CD8-positive, alpha-beta memory T cell (primary cell): ENCODE measurements at places on chromosomes 16 and 17. TPM values are rescaled to one million over a fixed set of nuclear protein-coding genes. Genes with fewer than 3 reads are reported as not detected.

- H3K4me1 ChIP-seq = no peaks in the 10 kb centered on the region
- H3K27ac ChIP-seq = no peak overlapping the region
- no peak overlapping the region for H3K4me3 ChIP-seq
Measured at GRCh38 chr17:57962279-57963148, 7.3 kb upstream of the CUEDC1 start.

DNA sequence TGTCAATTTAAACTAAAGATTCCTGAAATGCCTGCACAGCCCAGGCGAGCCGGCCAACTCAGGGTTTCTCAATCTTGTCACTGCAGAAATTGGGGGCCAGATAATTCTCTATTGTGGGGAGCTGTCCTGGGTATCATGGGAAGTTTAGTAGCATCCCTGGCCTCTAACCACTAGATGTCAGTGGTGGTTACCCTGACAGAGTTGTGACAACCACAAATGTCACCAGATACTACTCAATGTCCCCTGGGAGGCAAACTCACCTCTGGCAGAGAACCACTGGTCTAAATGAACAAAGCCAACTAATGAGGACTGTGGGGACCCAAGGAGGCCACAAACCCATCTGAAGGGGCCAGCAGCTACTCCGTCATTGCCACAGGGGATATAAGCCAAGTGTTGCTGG is 90.9 kb downstream of the MYH11 start:
- H3K27ac ChIP-seq = no peak overlapping the region
- peak; percentile 17 for DNase-seq
- no peak overlapping the region for H3K4me3 ChIP-seq
- no peaks in the 10 kb centered on the region for H3K27me3 ChIP-seq

- no peaks in the 10 kb centered on the region for H3K36me3 ChIP-seq
- no peaks in the 10 kb centered on the region for H3K27me3 ChIP-seq
- H3K27ac ChIP-seq = no peak overlapping the region
- peaks cover 20% of the 10 kb centered on the region for H3K4me1 ChIP-seq
- DNase-seq = no peak
Measured at GRCh38 chr17:81090361-81091136, 55.6 kb downstream of the BAIAP2 start.

DNA sequence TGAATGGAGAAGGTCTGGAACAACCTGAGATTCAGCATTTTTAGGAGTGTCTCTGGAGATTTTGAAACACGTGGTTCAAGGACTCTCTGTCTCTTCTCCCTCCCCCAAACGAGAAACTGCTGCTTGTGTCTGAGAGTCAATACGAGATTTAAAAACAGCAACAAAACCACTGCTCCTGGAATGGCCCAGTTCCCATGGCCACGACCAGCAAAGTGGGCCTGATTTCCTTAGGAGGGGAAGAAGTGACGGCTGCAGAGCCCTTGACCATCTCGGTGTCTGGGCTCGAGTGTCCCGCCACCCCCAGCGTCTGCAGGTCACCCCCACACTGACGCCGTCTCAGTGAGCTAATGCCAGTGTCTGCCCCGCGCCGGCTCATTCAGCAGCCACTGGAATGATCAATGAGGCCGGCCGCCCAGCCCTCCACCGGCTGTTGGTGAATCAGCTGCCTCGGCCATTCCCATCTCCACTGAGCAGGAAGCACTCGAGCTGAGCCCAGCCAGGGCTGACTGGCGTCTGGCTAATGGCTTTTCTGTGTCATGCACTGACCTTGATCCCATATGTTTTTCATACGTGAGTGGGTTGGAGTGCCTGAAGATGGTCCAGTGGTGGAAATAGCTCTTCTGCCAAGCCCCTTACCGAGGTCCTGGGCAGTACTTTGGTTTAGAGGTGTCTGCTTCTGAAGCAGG is 151.8 kb downstream of the PITPNC1 start:
- H3K27me3 ChIP-seq = no peaks in the 10 kb centered on the region
- H3K36me3 ChIP-seq = no peaks in the 10 kb centered on the region
- H3K4me1 ChIP-seq = no peaks in the 10 kb centered on the region
- DNase-seq = no peak
- no peak overlapping the region for H3K4me3 ChIP-seq
- no peak overlapping the region for H3K27ac ChIP-seq

DNA sequence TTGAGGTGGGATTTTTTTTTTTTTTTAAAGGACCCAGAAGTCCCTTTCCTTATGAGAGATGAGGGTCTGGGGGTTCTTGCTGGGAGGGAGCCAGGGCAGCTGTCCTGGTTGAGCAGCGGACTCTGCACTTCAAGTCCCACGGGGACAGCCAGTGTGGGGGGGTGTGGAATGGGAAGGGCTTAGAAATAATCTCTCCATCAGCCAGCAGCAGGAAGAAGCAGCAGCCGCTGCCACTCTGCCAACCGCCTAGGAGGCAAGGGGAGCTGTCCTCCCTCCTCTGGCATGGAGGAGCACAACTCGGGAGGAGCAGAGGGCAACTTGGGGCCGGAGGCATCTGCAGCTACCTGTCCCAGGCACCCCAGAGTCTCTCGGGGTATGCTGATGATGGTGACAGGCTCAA is at the start of gene KCNG4:
KCNG4 (minus strand) TSS at position 104 of the 400 bp plus-strand sequence. CDS start 2,527 bp downstream, outside the sequence.
- no peak within 1 kb of the TSS for H3K27ac ChIP-seq
- no peaks in the 10 kb centered on the region for H3K4me1 ChIP-seq
- no peak for DNase-seq
- no peak within 1 kb of the TSS for H3K4me3 ChIP-seq

DNA sequence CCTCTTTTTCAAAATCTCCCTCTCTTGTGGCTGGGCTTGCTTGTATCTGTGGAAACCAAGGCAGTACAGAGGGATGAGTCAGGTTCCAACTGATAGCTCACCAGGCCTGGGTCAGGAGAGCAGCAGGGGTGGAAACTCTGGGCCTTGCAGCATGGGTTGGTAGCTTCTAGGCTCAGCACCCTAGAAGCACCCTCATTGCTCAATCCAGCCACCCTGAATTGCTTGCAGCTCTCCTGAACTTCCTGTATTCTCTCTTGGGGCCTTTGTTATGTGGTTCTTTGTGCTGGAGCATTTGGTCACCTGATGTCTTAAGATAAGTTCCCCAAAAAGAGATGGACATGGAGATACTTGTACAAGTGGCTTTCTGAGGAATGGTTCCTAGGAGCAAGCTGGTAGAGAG is 169.4 kb downstream of the IRX5 start:
- H3K4me1 ChIP-seq = no peaks in the 10 kb centered on the region
- no peak for DNase-seq
- H3K27me3 ChIP-seq = no peaks in the 10 kb centered on the region
- H3K4me3 ChIP-seq = no peak overlapping the region

DNA sequence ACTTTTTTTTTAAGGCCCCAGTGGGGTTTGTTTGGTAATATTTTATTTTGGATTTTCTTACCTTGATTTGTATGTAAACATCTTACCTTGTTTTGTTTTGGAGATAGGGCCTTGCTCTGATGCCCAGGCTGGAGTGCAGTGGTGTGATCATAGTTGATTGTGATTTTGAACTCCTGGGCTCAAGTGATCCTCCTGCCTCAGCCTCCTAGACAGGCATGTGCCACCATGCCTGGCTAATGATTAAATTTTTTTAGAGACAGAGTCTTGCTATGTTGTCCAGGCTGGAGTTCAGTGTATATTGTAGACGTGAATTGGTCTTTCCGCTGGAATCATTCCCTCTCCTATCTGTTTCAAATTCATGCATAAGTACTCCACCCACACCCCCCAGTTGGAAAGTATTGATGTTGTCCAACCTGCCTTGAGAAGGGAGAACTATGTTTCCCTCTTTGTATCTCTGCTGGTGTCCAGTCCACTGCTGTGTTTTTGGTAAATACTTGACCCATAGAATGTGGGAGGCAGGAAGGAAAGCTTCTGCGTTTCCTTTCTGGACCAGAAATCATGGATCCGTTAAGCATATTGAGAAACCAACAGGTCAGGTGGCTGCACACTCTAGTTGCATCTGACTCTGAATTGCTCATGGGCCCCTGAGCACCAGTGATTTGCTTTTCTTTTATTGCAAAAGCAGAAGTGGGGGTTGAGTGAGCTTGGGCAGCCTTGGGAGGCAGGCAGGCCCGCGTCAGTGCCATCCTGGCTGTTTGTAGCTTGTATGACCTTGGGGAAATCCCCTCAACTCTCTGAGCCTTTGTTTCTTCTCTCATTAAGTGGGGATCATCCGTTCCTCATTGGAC is 25.0 kb downstream of the RMI2 start:
- no peaks in the 10 kb centered on the region for H3K36me3 ChIP-seq
- H3K4me1 ChIP-seq = no peaks in the 10 kb centered on the region
- H3K27me3 ChIP-seq = no peaks in the 10 kb centered on the region
- no peak for DNase-seq
- H3K27ac ChIP-seq = no peak overlapping the region

DNA sequence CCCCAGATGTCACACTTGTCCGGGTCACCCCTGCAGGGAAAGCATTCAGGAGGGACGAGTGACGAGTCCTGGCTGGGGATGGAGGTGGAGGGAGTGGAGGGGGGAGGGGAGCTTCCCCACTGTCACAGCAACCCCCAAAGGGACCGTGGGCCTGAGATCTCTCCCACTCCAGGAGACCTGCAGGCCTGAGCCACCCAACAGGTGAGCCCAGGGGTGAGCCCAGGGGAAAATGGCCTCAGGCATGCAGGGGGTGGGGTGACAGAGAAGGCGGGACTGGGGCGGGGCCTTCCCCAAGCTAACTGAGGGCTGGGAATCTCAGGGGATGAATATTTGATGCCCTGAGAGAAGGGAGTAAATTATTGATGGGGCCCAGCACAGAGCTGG is 2.4 kb downstream of the USH1G start:
- no peak overlapping the region for H3K27ac ChIP-seq
- no peak for DNase-seq
- peaks cover 31% of the 10 kb centered on the region for H3K27me3 ChIP-seq
- H3K36me3 ChIP-seq = no peaks in the 10 kb centered on the region
- H3K4me3 ChIP-seq = no peak overlapping the region

- no peaks in the 10 kb centered on the region for H3K36me3 ChIP-seq
- DNase-seq = peak; percentile 71
- no peaks in the 10 kb centered on the region for H3K27me3 ChIP-seq
- no peak overlapping the region for H3K4me3 ChIP-seq
- H3K4me1 ChIP-seq = peaks cover 5% of the 10 kb centered on the region
Measured at GRCh38 chr17:78865682-78866390, 25.2 kb upstream of the USP36 start.

DNA sequence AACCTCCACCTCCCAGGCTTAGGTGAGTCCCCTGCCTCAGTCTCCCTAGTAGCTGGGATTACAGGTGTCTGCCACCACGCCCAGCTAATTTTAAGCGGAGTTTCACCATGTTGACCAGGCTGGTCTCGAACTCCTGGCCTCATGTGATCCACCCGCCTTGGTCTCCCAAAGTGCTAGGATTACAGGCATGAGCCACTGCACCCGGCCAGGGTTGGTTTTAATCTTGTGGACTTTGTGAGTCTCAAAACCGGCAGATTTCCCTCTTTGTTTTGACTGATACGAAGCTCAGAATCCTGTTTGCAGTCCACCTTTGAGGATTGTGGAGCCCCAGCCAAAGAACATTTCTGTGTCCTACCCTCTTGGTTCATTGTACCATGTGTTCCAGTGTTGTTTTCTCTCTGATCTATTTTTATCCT is 16.4 kb upstream of the CPSF4L start:
- no peak overlapping the region for H3K27ac ChIP-seq
- H3K36me3 ChIP-seq = no peaks in the 10 kb centered on the region
- DNase-seq = no peak
- no peaks in the 10 kb centered on the region for H3K27me3 ChIP-seq

DNA sequence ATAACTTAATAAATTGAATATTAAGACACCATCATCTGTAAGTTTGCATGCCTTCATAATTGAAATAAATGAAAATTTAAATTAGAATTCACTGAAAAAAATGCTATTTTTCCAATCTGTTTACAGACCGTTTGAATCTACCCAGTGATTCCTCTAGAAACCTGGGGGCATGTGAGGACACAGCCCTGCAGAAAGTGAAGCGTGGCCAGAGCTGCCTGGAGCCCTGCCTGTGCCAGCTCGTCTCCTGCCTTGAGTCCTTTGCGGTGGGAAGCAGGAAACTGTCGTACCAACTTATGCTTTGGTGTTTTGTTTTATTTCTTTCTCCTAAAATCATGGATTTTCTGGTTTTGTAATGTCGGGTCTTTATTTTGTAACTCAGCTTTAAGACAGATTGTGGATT is 67.8 kb upstream of the FA2H start:
- H3K4me1 ChIP-seq = no peaks in the 10 kb centered on the region
- no peaks in the 10 kb centered on the region for H3K27me3 ChIP-seq
- no peak overlapping the region for H3K27ac ChIP-seq
- DNase-seq = no peak
- no peak overlapping the region for H3K4me3 ChIP-seq

- peak; percentile 73 for DNase-seq
- H3K36me3 ChIP-seq = peaks cover 15% of the 10 kb centered on the region
- peak overlapping the region; percentile 52 for H3K4me3 ChIP-seq
Measured at GRCh38 chr16:56999409-57000270, 10.3 kb downstream of the NLRC5 start.

GRCh38 chr16:75111961-75112733 is 4.4 kb downstream of the LDHD start:
- H3K4me3 ChIP-seq = no peak overlapping the region
- H3K27ac ChIP-seq = no peak overlapping the region
- H3K27me3 ChIP-seq = no peaks in the 10 kb centered on the region
- H3K4me1 ChIP-seq = peaks cover 32% of the 10 kb centered on the region
- H3K36me3 ChIP-seq = no peaks in the 10 kb centered on the region

GRCh38 chr17:41971721-41972523 is 5.3 kb downstream of the CNP start:
- DNase-seq = no peak
- H3K4me1 ChIP-seq = peaks cover 13% of the 10 kb centered on the region
- H3K27me3 ChIP-seq = no peaks in the 10 kb centered on the region
- H3K4me3 ChIP-seq = no peak overlapping the region
- peaks cover 27% of the 10 kb centered on the region for H3K36me3 ChIP-seq

- no peak for DNase-seq
- H3K4me1 ChIP-seq = no peaks in the 10 kb centered on the region
- H3K27ac ChIP-seq = no peak overlapping the region
- no peak overlapping the region for H3K4me3 ChIP-seq
Measured at GRCh38 chr16:49832177-49832576, 23.7 kb downstream of the ZNF423 start.

DNA sequence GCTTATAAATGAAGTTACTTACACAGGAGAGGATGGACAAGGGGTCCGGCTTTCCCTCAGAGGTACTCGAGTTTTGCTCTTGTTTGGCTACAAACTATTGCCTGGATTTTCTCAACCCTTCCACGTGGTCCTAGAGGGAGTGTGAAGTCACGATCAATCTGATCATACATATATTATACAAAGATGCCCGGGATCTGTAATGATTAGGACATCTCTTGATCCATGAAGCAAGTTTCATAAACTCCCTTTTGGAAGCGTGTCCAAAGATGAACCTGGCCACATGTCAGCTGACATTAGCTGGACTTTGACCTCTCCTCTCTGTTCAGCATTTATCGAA is 2.3 kb upstream of the CDH11 start:
- H3K4me3 ChIP-seq = no peak overlapping the region
- H3K4me1 ChIP-seq = no peaks in the 10 kb centered on the region
- H3K27me3 ChIP-seq = no peaks in the 10 kb centered on the region
- no peaks in the 10 kb centered on the region for H3K36me3 ChIP-seq

- no peaks in the 10 kb centered on the region for H3K27me3 ChIP-seq
- H3K4me3 ChIP-seq = peak overlapping the region; percentile 76
- no peaks in the 10 kb centered on the region for H3K36me3 ChIP-seq
Measured at GRCh38 chr17:35878361-35878760, 1.8 kb downstream of the CCL5 start.

The ABCC12 gene
- total RNA-seq = not detected

The NPIPA5 gene
- 12.4 TPM for total RNA-seq

The GUCY2D gene
- not detected for total RNA-seq

The CALB2 gene
- total RNA-seq = not detected

The CYGB gene
- total RNA-seq = not detected

The TBX4 gene
- not detected for total RNA-seq

The ADAT1 gene
- 59.8 TPM for total RNA-seq

The MPO gene
- not detected for total RNA-seq

The RTN4RL1 gene
- 1.2 TPM for total RNA-seq
